Glomerular endothelial cell (primary cell): ENCODE measurements at places on chromosomes 2 and 18. TPM values are rescaled to one million over a fixed set of nuclear protein-coding genes. Genes with fewer than 3 reads are reported as not detected.

Gene MC4R
- total RNA-seq: not detected in 2 replicates

Gene COL6A3
- 59.2 and 244 TPM in 2 replicates for total RNA-seq

Gene SLC25A12
- total RNA-seq: 11.7 and 13.8 TPM in 2 replicates

Gene HOXD1
- 19.0 and 38.6 TPM in 2 replicates for total RNA-seq

Gene TSPYL6
- 0.06 TPM in 1 of 2 replicates, not detected in the other for total RNA-seq

Gene ERFE
- total RNA-seq: 34.1 and 64.1 TPM in 2 replicates

Gene NGEF
- 0.19 and 0.47 TPM in 2 replicates for total RNA-seq

Gene CNTNAP5
- not detected in 2 replicates for total RNA-seq
